ENCODE measurements at places on chromosomes 16 and 17. TPM values are rescaled to one million over a fixed set of nuclear protein-coding genes. Genes with fewer than 3 reads are reported as not detected.
A peak's percentile ranks its signal among the peaks of the same experiment; 100 is the strongest.

DHX8 gene
- total RNA-seq, result 56.7 TPM

PPP1R27 gene
- not detected for total RNA-seq

DNA sequence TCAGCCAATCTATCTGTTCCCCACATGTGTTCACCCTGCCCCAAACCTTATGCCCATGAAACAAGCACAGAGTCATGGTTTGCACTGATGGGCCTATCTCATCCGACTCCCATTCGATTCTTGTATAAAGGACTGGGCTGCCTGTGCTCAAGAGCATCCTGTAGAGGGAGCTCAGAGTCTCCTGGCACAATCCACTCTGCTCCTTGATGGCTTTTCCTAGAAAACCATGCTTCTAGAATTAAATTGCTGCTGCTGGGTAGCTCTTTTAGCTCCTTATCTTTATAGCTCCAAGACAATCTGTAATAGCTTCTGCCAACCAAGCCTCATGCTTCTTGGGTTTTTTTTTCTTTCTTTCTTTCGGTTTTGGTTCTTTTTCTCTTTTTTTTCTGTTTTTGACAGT, 9.7 kb downstream of the ZNF19 start:
- no peak for DNase-seq

GRCh38 chr17:47821031-47821423, 567 bp downstream of the OSBPL7 start:
- no peak for DNase-seq

KRT17 gene
- total RNA-seq, result not detected

DNA sequence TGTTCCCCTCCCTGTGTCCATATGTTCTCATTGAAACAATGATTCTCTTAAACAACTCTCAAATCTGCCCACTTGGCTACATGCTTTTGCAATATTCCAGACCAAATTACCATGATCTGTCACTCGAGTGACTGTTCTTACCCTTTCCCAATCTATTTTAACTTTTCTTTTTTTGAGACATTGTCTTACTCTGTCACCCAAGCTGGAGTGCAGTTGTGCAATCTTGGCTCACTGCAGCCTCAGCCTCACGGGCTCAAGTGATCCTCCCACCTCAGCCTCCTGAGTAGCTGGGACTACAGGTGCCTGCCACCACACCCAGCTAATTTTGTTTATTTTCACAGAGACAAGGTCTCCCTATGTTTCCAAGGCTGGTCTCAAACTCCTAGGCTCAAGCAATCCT, 58.8 kb upstream of the CLEC18A start:
- DNase-seq, result no peak

DNA sequence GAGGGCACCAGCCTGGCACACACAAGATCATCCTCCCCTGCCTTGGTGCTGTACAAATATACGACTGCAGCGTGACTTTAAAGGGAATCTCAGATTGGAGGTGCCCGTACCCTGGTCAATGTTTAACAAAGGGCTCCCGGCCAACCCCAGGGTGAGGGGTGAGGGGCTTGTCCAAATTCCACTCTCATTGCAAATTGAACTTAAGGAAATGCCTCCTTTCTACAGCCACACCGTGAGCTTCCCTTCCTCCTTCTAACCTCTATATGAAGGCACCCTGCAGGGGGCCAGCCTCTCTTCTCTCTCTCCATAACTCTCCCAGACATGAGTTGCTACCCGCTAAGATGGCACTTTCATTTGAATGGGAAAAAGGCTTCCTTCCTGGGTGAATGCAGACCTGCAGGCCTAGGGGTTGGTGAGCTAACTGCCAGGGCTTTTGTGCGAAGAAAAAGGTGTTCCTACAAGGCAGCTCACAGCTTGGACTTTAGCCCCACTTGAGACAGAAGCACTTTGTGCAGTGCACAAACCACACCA, 76.6 kb downstream of the IRF8 start:
- no peak for DNase-seq

OR1F1 gene
- not detected for total RNA-seq

CCDC200 gene
- not detected for total RNA-seq

GRCh38 chr16:69193855-69194254, 6.9 kb downstream of the SNTB2 start:
- no peak for DNase-seq

DNA sequence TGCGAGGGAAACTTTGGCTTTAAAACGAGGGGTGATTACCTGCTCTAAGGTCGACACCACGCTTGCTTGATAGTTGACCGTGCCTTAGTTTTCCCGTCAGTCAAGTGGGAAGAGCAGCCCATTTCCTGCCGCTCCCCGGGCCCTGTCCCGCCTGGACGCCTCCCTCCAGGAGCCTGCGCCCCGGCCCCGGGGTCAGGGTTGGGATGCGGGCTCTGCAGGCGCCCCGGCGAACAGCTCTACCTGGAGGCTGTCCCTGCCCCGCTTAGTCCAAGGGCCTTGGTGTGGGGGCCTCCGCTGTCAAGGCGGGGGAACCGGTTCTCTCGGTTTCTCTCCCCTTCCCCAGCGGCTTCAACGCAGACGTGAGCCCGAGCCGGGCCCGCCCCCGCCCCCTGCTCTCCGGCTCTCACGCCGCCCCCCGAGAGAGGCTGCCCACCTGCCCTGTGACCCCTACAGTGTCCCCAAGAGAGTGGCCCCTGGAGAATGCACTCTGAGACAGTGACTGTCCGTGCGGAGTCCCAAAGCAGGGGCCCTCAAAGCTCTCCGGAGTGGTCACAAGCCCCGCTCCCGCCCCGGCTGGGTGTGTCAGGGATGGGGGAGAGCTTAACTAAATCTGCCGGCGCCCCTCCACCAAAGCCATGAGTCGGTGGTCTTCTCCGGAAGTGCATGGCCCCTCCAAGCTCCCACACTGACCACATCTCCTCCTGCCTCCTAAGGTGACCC, 117.4 kb upstream of the SMURF2 start:
- DNase-seq, result no peak

DNA sequence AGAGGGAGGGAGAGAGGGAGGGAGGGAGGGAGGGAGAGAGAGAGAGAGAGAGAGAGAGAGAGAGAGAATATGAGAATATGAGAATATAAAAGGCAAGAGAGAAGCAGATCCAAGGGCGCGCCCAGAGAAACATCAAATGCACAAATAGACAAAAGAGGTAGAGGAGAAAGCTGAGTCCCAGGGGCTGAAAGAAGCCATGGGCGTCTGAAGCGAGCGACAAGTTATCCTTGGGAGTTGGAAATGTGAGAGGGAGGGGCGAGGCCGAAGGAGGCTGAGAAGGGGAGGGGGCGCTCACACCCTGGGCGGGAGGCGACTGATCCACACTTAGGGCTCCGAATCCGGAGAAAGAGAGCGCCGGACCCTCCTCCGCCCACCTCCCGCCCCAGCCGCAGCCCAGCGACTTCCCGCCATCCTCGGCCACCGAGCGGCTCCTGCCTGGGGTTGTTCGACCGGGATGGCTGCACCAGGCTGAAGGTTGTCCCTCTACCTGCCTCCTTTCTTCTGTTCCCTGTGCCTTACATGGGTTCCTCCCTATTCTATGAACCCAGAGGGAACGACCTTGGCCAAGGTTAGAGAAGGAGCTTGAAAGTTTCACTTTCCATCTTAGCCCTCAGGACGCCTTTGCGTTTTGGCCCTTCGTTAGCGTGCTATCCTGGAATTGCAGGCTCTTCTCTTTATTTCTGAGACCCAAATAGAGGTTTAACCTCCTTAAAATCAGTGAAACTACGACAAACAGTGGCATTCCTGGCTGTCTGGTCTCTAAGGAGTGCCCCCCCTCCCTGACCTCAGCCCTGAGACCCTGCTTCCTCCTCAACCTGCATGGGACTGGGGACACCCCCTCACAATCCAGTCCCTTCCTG, 21.2 kb upstream of the HOXB9 start:
- no peak for DNase-seq

DNA sequence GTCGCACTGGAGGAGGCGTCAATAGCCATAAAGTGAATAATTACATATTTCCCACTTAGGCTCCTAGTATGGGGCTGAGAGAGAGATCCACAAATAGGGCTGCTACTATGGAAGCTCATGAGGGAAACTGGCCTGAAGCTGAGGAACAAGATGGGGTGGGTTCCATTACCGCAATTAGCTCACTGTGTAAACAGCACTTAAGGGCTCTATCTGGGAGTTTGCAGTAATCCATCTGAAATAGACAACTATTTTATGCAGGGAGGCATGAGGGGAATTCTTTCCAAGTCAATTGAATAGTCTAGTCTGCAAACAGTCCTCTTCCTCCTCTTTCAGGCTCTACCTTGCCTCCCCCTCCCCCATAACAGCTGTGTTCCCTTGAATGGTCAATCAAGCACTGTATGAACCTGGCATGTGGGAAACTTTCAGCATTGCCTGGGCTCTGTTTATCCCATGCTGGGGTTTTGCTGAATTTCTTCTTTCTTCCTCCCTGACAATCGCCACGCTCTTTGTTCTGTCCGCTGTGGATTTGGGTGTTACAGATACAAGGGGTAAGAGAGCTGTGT, 56.1 kb upstream of the MAF start:
- DNase-seq, result no peak

ODAD4 gene
- total RNA-seq, result 0.79 TPM

NHERF2 gene
- 2.0 TPM for total RNA-seq

- peak; percentile 39 for DNase-seq
Measured at GRCh38 chr17:67390646-67391361, 13.7 kb downstream of the PITPNC1 start.

PRAC1 gene
- total RNA-seq, result not detected

DNA sequence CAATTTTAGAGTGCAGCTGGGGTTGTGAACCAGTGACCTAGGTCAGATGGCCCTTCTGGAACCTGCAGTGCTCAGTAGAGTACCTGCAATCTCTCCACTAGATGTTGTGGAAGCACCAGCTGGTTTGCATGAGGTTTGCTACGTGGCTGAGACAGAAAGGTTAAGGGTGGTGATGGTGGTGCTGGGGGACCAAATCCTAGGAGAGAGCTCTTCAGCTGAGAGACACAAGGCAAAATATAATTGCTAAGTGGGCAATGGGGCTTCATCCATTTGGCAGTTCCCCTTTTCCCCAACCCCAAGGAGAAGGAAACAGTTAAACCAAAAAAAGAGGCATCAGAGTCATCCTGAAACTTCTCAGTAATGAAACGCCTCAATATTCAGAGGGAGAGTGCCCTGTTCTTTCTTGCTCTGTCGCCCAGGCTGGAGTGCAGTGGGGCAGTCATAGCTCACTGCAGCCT, 13.9 kb downstream of the ITPRIPL2 start:
- no peak for DNase-seq

RNU2-1 gene
- 1,905 TPM for total RNA-seq

DNA sequence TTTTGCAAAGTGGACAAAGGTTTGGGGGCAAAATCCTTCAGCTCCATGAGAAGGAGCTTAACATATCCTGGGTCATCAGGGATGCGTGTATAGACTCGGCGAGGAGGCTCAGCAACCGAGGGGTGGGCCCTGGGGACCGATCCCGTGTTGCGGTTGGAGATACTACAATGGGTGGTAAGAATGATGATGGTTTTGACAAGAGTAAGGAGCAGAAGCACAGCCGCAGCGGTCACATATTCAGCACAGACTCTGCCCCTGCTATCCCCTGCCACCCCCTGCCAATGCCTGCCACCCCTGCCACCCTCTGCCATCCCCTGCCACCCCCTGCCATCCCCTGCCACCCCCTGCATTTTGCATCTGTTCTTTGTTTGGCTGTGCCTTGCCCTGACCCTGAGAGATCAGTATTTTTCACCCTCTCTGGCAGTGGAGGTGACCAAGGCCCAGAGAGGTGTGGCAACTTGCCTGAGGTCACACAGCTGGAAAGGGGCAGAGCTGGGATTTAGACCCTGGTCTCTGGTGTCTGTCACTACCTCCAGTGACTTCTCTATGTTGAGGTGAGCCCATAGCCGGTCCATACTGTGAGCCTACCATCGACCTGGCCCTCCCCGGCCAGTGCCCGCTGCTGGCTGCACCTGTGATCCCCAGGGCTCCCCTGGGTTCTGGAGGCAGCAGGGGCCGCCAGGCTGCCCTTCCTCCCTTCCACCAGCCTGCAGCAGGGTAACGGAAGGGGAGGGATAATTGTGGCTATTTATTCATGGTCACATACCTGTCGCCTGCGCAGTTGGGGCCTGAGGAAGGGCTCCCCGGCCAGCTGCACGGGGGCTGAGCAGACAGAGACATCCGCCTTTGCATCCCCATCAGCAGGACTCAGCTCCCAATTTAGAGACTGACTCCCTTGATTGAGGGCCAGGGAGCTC, 74.9 kb upstream of the CBX4 start:
- DNase-seq, result no peak

GRCh38 chr17:47935961-47936360, 5.4 kb upstream of the PNPO start:
- no peak for DNase-seq

DNA sequence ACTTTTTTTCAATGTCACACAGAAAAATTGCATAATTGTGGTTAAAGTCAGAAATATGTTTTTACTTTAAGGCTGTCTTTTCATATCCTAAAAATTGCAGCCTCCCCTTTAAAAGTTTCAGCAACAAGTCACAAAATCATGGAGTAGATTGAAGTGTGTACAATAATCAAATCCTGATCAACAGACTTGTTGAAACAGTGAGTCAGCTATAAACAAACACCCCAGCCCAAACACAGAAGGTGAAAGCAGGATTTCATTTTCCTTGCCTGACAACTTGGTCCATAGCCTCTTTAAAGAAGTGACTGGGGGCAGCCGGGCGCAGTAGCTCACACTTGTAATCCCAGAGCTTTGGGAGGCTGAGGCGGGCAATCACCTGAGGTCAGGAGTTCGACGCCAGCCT, 59.9 kb downstream of the WNT3 start:
- DNase-seq, result no peak

C17orf50 gene
- not detected for total RNA-seq

GRCh38 chr17:58569196-58569595, 54.8 kb upstream of the MTMR4 start:
- no peak for DNase-seq

DNA sequence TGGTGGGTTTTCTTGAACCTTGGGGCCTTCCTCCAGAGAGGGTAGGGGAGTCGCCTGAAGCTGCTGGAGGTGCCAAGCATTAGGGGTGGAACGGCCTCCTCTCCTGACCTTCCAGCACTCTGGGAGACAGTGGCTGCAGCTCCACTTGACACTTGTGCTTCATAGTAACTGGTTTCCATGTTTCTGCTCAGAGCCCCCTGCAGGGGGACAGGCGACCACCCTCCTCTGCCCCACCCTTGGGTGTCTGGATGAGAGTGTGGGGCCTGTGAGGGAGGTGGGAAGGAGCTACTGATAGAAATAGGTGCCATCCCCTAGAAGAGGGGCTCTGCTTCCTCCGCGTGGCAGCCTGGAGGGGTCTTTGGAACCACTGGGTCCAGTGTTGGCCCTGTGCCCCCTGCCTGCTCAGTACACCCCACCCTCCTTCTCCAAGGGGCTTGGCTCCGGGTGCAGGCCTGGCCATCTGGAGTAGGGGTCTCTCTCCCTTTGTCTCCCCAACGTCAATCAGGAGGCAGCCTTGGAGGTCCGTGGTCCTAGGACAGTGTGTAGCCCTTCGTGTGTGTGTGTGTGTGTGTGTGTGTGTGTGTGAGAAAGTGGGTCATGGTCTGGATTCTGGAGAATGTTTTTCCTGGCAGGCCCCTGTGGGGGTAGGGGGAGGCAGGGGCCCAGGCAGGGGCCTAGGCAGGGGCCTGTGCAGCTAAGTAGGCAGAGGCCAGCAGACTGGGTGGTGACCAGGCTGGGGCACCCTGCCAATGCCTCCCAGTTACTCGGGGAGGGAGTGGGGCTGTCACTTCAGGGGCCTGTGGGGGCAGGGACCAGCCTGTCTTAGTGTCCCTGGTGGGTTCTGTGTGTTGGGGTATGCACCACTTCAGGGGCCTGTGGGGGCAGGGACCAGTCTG, 4.9 kb downstream of the LASP1 start:
- no peak for DNase-seq
